Stimulated activated CD4-positive, alpha-beta T cell treated with anti-CD3 and anti-CD28 coated beads, Interleukin-4, amount 100 ng/mL, for 1 hour (primary cell): ENCODE measurements at places on chromosomes 12 and 14.

DNA sequence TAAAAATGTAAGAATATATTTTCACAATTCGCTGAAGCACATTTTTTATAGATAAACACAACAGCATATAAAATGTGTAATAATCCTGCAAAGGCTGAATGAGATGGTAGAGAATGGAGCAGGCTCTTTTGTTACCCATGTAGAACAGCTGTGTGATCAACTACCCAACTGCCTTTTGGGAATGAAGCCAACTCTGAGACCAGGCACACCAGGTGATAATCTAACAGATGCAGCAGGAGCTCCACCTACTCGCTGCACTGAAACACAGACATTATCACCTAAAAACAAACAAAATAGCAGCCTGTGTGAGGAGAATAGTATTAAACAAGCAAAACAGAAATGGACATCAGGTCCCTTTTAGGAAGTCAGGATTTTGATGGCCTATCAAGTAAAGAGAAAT, 183.3 kb downstream of the CCDC59 start:
- no peak for DNase-seq

- DNase-seq = no peak
Observed at GRCh38 chr14:68756734-68757133, 36.1 kb downstream of the ZFP36L1 start.

GRCh38 chr14:88323086-88323522, at the start of gene KCNK10:
TSS of gene KCNK10 (minus strand) at chr14:88323269. CDS start at chr14:88322798, 471 bp downstream.
- DNase-seq = no peak

DNA sequence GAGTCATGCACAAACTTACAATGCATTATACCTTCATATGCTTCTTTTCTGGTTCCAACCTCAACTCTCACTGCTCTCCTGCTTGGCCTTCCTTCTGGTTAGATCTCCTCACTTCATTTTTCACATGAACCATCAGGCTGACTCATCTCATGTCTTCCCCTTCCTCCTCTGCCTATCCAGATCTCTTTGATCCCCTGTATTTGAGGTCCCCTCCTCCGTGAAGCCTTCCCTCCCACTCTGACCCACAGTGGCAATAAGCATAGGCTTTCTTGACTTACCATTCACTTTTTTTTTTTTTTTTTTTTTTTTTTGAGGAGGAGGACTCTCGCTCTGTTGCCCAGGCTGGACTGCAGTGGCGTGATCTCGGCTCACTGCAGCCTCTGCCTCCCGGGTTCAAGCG, 14.7 kb upstream of the ASIC1 start:
- DNase-seq = no peak

GRCh38 chr14:87113286-87113685, 879.7 kb downstream of the GALC start:
- no peak for DNase-seq
